ENCODE measurements at places on chromosomes 2 and 18.
A peak's percentile ranks its signal among the peaks of the same experiment; 100 is the strongest.

DNA sequence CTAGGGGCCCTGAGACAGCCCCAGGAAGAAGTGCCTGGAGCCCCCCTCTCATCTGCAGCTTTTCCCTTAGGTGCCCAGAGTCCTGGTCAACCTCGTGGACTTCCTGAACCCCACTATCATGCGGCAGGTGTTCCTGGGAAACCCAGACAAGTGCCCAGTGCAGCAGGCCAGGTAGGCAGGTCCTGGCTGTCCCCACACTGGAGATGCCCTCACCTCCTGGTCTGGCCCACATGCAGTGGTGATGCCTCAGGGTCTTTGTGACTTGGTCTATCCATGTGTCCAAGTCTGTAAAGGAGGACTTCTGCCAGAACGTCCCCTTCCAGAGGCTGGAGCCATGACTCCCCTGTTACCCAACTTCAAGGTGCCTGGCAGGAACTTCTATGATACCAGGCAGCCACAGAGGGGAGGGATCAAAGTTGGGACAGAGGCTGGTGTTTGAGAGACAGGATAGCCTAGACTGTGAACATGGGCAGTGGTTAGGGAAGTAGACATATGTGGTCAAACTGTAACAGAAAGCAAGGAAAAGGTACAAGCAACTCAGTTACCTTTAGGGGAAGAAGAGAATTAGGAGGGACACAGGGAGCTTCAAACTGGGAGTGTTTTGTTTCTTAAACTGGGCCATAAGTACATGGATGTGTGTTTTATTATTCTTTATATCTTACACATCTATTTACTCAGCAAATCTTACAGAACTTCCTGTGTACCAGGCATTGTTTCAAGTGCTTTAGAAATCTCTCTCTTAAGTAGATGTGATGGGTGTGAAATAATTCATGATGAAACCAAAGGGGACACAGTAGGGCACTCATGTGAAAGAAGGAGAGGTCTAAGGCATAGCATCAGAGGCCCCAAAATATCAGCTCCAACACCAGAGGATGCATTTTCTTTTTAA, 107.1 kb downstream of the PLB1 start:
- no peak for DNase-seq

- DNase-seq = no peak
Measured at GRCh38 chr2:240259201-240259923, 118.9 kb upstream of the OTOS start.

- DNase-seq = no peak
Measured at GRCh38 chr2:65525616-65526231, 93.3 kb upstream of the SPRED2 start.

DNA sequence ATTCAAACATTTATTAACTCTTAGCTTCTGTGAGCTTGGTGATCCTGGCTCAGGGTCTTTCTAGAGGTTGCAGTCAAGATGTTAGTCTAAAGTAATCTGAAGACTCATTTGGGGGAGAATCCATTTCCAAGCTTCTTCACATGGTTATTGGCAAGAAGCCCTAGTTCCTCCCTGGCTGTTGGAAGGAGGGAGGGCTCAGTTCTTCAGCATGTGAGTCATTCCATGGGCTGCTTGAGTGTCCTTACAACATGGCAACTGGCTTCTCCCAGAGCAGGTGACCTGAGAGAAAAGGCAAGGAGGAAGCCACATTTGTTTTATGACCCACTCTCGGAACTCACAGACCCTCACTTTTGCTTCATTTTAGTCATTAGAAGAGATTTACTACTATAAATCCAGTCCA, 10.6 kb upstream of the C2orf74 start:
- no peak for DNase-seq

DNA sequence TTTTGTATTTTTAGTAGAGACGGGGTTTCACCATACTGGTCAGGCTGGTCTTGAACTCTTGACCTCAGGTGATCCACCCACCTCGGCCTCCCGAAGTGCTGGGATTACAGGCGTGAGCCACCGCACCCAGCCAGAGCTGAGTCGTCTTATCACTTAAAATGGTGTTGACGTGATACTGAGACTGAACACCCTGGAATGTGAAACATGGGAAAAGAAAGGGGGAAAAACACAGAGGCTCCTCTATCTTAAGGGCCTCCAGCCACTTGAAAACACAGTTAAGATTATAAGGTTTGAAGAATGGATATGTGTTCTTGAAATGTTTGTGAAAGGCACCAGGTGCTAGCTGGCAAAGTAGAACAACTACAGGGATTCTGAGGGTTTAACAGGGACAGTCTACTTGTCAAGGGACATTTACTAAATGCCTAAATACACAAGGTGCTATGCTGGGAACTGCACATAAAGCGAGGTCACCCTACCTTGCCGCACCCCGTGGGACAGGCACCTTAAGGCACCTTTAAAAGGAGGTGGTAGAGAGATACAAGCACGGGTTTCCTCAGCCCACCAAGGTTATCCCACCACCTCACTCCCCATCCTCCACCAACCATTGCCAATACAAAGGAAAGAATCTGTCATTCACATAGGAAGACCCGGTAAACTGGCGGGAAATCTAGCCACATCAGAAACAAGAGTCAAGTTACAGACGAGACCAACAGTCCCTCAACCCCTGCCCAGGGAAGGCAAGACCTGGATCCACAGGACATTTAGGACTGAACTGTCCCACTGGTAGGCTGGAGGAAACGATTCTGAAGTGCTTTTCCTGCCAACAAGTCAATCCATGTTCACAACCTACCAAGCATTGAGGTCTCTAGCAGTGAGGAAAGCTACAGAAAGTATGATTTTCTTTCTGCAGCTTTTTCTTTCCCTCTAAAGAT, 43.4 kb downstream of the STK39 start:
- DNase-seq = no peak

GRCh38 chr2:20033322-20033721, 18.1 kb downstream of the LAPTM4A start:
- no peak for DNase-seq

GRCh38 chr2:168030862-168031624, 216.4 kb downstream of the STK39 start:
- DNase-seq = no peak

GRCh38 chr2:113756355-113757137, at the start of gene SLC35F5:
Gene SLC35F5 (minus strand): TSS chr2:113756642. CDS start chr2:113756409, 233 bp downstream.
- peak; percentile 93 for DNase-seq

DNA sequence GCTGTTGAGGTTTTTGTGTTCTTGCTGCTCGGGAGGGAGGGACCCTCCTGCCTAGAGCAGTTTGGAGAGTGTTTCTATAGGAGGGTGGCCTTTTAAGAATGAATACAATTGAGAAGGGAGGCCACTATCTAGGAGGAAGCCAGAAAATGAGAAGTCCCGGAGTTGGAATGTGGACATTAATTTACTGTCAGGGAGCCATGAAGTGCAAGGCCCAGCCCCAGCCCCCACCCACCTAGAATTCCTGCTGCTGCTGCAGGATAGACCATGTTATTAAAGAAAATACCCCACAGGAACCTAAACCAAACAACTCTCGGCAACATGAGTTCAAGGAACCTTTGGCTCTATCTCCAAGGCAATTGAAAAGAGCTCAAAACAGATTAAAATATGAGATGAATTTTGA, 46.0 kb downstream of the ZBTB7C start:
- DNase-seq = no peak

- DNase-seq = no peak
Measured at GRCh38 chr2:157509744-157510143, 65.9 kb upstream of the CYTIP start.

- no peak for DNase-seq
Measured at GRCh38 chr2:151241224-151241623, 20.4 kb downstream of the RBM43 start.

- DNase-seq = no peak
Measured at GRCh38 chr2:98102878-98103277, 15.9 kb downstream of the VWA3B start.

- no peak for DNase-seq
Measured at GRCh38 chr2:15750433-15750814, 158.8 kb downstream of the DDX1 start.

DNA sequence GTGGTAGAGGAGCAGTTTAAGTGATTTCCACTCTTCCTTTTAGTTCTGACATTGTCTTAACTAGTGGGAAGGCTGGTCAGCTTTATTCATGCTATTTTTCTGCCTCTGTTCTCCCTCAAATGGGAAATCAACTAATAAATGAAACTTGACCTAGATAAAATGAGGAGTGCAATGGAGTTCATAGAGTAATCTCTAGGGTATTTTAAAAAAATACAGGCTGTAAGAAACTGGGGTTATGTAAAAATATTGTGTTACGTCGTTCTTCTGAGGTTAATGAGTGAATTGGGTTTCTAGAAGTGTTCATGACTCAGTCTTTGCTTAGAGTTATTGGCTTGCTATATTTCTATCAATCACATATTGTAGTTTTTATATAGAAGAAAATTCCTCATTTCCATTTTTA, 734.5 kb downstream of the MBD2 start:
- DNase-seq = no peak

GRCh38 chr2:152470861-152471854, 136.2 kb downstream of the FMNL2 start:
- DNase-seq = no peak

GRCh38 chr2:15018814-15019213, 386.3 kb downstream of the LRATD1 start:
- no peak for DNase-seq
